Neuronal stem cell (in vitro differentiated cells): ENCODE measurements at places on chromosomes 12 and 14.

- DNase-seq, result no peak
Observed at GRCh38 chr12:66899588-66899987, 220.7 kb upstream of the GRIP1 start.

GRCh38 chr12:10612984-10613348 is 443 bp downstream of the MAGOHB start:
- peak; percentile 4 for DNase-seq

DNA sequence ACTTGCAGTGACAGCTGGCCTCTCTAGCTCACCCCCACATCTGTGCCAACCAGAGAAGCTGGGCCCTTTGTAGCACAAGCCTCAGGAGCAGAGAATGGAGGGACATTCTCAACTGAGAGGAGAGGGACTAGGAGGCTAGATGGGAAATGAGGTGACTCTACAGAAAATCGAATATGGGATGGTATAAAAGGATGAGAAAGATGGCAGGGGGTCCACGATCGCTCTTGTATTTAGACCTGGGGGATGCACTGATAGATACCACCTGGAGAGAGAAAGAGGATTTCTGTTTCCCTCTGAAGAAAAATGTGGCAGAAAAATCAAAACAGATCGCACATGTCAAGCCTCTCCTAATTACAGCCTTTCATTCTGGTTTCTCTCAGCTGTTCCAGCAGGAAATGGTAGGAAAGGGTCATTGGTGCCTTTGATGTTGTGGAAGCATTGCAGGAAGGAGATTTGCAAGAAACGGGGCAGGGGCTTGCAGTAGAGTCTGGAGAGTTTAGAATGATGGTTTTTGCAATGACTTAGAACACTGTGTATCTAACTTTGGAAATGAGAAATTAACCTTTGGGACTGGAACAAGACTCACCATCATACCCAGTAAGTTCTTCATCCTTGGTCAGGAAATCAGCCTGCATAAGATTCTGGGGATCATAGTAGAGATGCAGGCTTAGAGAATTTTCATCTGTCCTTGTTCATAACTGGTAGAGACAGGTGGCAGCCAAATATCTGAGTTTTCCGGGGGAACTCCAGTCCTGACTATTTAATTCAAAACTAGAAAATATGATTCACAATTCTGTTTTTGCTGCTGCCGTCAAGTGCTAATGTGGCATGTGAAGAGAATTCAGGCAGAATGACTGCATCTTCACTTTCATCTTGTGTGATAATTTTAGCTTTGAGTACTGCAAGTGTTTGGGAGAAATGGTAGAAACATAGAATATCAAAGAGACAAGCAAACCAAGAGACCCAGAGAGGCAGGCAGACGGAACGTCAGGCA is 98.8 kb downstream of the DAD1 start:
- DNase-seq, result no peak

DNA sequence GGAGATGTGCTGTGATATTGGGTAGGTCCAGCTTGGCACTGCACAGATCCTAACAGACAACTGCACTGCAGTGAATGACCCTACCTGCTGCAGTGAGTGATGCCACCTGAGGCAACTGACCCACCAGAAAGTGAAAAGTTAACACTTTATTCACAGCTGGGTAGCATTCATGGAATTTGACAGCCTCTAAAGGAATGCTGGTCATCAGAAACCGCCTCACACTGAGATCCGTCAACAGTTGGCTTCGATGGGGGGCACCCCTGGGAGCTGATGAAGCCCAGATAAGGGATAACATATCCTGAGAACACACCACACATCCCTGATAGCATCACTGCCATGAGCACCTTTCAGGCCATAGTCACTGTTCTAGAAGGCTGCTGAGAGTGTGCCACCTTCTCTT is 272.4 kb upstream of the CRY1 start:
- DNase-seq, result no peak

GRCh38 chr12:112420740-112421139 is 2.0 kb downstream of the PTPN11 start:
- DNase-seq, result no peak
